ENCODE measurements at places on chromosomes 12 and 14.
A peak's percentile ranks its signal among the peaks of the same experiment; 100 is the strongest.

GRCh38 chr12:9735601-9736000, 2.7 kb upstream of the CLECL1 start:
- no peak for DNase-seq

- DNase-seq: no peak
Measured at GRCh38 chr14:75993567-75994041, 8.0 kb downstream of the IFT43 start.

DNA sequence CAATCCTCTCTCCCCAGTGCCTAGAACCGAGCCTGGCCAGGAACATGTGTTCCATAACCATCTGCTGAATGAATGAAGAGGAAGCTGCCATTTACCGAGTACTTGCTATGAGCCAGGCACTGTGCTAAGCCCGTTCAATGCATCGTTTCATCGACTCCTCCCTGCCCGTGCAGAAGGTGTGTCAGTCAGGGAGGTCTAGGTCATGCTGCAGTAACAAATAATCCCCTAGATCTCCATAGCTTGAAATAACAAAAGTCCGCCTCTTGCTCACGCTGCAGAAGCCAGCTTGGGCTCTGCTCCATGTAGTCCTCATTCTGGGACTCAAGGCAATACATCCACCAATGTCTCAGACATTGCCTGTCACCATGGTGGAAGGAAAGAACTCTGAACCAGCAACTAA, 101.3 kb downstream of the SCARB1 start:
- no peak for DNase-seq

GRCh38 chr12:107238296-107238695, 144.9 kb upstream of the CRY1 start:
- DNase-seq: no peak

DNA sequence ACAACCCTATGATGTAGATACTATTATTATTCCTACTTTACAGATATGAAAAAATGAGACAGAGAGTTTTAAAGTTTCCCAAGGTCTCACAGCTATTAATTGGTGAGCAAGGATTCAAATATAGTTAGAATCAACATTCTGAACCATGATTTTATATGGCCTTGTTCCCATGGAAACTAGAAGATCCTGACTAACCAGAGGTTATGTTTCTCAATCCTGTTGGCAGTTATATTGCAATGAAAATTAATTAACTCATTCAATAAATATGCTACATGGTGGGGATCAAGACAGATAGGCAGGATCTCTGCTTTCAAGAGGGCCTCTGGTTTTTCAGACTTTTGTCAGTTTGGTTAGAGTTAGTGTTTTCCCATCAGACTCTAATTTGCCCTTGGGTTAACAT, 9.3 kb upstream of the FUT8 start:
- DNase-seq: no peak

GRCh38 chr12:66066137-66066928, 64.2 kb downstream of the LLPH start:
- no peak for DNase-seq

DNA sequence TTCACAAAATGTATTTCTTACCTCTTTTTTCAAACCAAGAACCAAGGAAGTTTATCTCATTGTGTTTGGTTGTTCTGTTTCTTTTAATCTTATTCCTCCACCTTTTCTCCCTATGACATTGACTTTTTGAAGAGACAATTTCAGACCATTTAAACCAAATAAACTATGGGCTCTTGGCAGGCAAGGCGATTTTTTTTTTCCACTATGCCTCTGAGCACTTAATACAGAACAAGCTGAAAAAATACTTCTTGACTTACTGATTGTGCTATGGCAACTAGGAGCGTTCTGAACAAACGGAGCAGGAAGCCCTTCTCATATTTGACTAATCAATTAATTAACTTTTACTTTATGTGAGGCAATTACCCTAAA, 98.0 kb downstream of the ZNF664 start:
- no peak for DNase-seq

- DNase-seq: no peak
Measured at GRCh38 chr12:106598003-106598402, 15.2 kb downstream of the RFX4 start.

GRCh38 chr12:54585243-54585642, 3.2 kb downstream of the PPP1R1A start:
- DNase-seq: no peak

GRCh38 chr12:96083020-96083719, 47.8 kb upstream of the LTA4H start:
- DNase-seq: no peak

DNA sequence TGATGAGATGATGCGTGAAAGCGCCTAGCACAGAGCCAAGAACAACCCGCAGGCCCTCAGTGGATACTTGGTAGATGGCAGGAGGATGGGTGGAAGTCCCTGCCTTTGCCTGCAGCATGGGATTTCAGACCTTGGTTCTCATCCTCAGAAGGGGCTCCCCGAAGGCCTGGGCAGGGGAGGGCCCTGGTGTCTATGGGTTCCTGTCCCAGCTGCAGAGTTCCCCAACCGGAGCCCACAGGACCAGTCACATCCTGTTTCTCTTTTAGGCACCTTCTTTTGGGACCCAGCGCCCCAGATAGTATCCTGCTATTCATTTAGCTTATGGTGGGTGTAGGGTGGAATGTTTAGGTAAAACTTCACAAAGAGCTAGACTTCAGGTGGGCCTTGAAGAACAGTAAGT, 55.5 kb downstream of the CALM1 start:
- no peak for DNase-seq

- DNase-seq: no peak
Measured at GRCh38 chr14:85195872-85196477, 334.0 kb upstream of the FLRT2 start.

- no peak for DNase-seq
Measured at GRCh38 chr12:120376416-120376815, 7.5 kb upstream of the MSI1 start.

DNA sequence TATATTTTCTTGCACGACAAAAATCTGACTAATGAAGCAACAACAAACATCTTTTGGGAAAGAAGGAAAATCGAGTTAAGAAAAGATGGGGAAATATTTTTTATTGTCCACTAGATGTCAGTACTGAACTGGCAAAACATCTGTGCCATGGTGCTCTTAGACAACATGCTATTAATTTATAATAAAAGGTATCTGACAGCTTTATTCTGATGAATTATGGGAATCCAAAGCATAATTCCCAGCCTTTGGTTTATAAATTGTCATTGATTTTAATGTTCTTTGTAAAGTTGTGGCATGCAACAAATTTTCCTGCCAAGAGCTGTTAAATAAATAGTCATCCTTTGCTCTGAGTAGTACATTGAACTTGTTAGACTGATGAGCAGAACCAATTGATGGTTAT, 231.2 kb downstream of the ETNK1 start:
- no peak for DNase-seq

DNA sequence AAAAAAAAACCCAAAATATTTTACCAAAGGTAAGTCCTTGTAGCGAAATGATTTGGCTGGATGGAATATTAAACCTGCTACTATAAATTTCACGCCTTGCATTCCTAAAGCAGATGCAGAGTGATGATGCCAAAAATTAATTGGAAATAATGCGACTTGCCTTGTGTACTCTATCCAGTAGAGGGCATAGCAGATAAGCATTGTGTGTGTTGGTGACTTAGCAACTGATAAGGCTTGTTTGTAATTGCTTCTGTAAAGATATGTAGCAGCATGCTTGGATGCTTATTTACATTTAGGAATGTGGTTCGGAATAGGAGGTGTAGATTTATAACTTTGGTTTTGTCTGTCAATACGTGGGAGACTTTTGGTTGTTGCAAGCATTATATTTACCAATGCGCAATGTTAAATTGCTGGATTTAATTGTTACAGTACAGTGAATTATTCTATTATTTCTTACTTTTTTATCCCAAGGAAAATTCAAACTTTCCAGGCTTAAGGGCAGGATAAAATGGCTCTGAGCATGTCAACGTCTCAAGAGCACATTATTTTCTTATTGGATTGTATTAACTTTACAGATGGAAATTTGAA, 80.5 kb downstream of the TMEM260 start:
- no peak for DNase-seq

DNA sequence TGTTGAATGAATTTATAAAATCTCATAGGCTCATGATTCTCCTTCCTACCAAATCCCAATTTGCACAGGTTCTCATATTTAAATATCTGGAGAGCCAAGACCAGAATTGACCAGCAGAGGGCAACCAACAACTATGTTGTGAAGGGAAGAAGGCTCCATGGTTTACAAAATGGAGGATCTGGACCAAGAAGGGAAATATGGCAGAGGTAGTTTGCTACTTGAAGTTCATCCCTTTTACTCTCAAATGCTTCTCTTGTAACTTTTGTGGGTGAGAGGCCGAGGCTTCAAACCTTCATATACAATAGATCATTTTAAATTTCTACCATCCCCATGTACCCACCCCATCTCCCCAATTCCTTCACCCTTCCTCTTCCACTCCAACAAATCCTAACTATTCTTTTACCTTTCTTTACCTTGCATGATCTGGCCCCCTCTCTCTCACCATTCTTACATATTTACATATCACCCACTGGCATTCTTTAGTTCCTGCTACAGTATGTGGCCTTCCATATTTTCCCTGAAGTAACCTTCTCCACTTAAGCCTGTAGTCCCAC, 3.8 kb upstream of the SMARCC2 start:
- DNase-seq: peak; percentile 2

- DNase-seq: peak; percentile 77
Measured at GRCh38 chr12:57604454-57604991, at the start of gene DTX3. TSS of gene DTX3 (plus strand) at chr12:57604824. CDS start at chr12:57606518, 1,694 bp downstream.

GRCh38 chr12:104785886-104786285, 172.2 kb downstream of the SLC41A2 start:
- DNase-seq: no peak

- DNase-seq: no peak
Measured at GRCh38 chr12:7647071-7647470, 18.6 kb downstream of the APOBEC1 start.

GRCh38 chr12:124688356-124688992, 121.1 kb upstream of the NCOR2 start:
- no peak for DNase-seq

DNA sequence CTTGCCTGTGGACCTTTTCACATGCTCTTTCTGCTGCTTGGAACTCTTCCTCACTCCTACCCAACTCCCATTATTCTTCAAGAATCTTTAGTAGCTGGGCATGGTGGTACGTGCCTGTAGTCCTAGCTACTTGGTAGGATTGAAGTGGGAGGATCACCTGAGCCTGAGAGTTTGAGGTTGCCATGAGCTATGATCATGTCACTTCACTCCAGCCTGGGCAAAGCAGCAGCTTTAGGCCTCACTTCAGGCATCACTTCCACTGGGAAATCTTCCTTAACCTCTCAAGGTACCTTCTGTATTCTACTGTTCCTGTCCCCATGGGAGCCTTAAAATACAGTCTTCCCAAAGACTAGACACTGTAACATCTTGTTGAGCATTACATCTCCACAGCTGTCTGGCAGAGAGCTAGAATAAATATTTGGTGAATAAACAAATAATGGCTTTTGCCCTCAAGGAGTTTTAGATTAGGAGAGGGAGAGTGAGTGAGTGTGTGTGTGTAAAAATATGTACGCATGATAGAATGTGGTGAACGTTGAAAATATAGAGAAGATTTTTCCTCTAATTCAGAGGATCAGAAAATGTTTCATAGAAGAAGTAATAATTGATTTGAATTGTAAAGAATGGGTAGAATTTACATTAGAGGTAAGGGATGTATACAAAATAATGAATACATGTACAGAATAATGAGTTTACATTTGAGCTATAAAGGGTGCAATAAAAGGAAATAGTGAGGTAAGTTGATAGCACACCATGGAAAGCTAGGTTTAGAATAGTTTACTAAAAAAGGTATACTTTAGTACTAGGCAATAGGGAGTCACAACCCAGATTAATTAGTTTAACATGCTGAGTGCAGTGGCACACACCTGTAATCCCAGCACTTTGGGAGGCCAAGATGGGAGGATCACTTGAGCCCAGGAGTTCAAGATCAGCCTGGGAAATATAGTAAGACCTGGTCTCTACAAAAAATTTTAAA, 29.2 kb upstream of the BMAL2 start:
- no peak for DNase-seq

GRCh38 chr14:88588081-88588480, 25.2 kb downstream of the ZC3H14 start:
- DNase-seq: no peak

DNA sequence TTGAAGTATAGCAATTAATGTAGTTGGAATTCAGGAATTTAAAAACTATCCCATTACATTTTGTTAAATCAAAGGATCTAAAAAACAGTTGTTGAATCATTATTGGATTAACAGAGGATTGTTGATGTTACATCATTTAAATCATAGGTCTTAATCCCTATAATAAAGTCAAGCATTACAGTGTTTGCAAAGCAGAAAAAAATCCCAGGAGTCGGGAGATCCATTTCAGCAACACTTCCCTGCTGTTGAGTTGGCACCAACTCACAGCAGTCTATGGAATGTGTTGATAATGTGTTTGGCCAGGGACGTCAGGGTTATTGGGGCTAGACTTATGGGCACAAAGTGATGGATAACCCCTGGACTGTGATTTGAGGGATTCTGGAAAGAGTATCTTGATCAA, 99.1 kb upstream of the TMTC1 start:
- no peak for DNase-seq

- no peak for DNase-seq
Measured at GRCh38 chr12:28936711-28937110, 212.4 kb upstream of the FAR2 start.

GRCh38 chr12:93980711-93981110, 167.7 kb upstream of the PLXNC1 start:
- no peak for DNase-seq

- DNase-seq: no peak
Measured at GRCh38 chr12:1576410-1577241, 17.8 kb downstream of the FBXL14 start.

- no peak for DNase-seq
Measured at GRCh38 chr14:54935100-54935499, 32.5 kb upstream of the GCH1 start.

DNA sequence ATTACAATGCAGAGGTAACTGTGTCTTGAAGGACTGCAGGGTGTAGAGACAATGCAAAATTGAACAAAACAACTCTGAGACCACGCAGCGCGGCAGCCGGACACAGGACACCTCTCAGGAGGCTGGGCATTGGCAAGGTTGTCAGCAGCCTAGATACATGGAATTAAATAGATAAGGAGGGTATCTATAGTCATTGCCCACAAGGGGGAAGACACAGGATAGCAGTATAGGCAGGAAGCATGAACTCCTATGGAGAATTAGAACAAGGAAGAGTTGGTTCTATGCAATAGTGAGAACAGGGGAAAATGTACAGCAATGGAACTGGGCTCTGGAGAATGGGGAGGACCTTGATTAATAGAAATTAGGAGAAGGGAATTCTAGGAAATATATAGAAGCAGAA, 164.1 kb downstream of the C12orf42 start:
- no peak for DNase-seq

- no peak for DNase-seq
Measured at GRCh38 chr14:104144453-104144790, 6.0 kb downstream of the KIF26A start.
